CD4-positive, alpha-beta T cell treated with Interleukin-12 subunit alpha and Interleukin-12 subunit beta, for 1 hour (primary cell): ENCODE measurements at places on chromosomes 16 and 17.

DNA sequence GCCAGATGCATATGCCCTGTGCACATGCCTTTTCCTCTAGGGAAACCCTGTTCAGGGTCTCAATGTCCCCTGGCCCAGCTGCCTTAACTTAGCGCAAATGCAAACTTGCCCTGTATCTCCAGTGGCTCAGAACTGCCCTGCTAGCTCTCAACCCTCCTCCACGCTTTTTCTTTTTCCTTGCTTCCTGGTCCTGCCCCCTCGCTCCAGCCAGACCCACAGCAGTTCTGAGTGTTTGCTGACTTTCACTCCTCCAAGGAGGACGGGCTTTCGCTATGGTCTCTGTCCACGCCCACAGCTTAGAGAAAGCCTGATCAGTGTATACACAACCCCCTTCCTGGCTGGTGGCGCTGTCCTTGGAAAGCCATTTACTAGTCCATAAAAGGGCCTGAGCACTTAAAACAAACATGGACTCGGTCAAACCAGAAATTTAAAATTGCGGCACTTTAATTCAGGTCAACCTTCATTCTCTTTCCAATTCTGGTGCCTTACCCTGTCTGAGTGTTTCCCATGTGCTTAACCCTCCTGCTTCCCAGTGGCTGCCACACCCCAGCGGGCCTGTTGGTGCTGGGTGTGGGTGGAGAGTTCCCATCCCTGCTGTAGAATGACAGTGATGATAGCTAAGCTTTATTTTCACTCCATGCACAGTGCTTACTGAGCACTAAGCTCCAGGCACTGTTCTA, 15.6 kb upstream of the TMEM98 start:
- DNase-seq: no peak

DNA sequence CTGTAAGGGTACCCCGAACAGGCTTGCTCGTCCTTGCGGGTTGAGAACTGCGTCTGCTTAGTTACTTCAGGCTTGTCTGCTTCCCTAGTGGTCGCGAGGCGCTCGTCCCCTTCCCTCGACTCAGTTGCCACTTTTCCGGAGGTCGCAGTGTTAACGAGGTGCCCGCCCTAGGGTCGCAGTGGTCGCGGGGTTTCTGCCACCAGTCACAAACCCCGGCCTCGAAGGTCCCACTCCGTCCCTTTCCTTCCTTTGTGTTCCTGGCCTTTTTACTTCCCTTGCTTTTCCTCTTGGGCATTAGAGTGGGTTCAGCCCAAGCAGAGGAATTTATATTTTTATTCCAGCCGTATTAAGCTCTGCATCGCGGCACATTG, 299 bp downstream of the NUP85 start:
- no peak for DNase-seq

- no peak for DNase-seq
Observed at GRCh38 chr17:13634021-13634420, 32.3 kb upstream of the HS3ST3A1 start.

DNA sequence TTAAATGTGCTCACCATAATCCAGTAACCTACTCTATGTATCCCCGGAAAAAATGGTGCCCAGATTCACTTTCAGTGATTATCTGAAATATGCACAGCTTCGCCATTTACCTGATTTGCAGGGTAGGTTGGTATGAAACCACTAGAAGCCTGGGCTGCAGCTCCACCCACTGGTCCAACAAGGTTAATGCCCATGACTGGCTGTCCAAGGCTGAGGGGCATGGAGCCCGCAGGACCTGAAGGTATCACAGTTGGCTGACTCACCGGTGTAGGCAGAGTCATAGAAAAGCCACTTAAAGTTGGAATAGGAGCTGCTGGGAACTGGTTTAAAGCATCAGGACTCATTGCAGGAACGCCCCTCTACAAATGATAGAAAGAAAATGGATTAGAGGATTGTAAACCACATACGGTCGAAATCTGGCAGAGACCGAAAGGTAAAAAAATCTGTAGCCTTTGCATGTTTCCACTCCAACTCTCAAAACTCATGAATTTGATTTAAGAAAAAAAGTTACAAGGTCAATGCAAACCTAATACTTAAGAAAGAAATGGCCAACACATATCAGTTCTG, 38.6 kb downstream of the SYNRG start:
- DNase-seq: peak; percentile 23

GRCh38 chr16:7239547-7239946, 93.1 kb upstream of the RBFOX1 start:
- no peak for DNase-seq

DNA sequence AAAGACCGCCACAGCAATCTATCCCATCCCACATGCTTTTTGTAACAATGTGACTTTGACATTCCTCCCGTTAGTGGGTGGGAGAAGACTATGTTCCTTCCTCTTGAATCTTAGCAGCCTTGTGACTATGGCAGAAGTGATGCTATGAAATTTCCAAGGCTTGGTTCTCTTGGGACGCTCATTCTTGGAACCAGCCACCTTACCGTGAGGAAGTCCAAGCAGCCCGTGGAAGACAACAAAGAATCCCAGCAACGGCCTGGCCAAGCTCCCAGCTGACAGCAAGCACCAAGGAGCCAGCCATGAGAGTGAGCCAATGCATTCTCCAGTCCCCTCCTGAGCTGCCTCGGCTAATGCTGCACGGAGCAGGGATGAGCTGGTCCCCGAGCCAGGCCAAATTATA, 62.3 kb downstream of the VPS53 start:
- DNase-seq: no peak

- no peak for DNase-seq
Observed at GRCh38 chr16:66899945-66900710, 18.6 kb downstream of the CDH16 start.

GRCh38 chr17:73770115-73770848, 126.0 kb upstream of the SDK2 start:
- no peak for DNase-seq

GRCh38 chr16:76818606-76819181, 372.3 kb upstream of the MON1B start:
- no peak for DNase-seq

GRCh38 chr16:49592546-49593423, 219.2 kb downstream of the C16orf78 start:
- DNase-seq: peak; percentile 34

DNA sequence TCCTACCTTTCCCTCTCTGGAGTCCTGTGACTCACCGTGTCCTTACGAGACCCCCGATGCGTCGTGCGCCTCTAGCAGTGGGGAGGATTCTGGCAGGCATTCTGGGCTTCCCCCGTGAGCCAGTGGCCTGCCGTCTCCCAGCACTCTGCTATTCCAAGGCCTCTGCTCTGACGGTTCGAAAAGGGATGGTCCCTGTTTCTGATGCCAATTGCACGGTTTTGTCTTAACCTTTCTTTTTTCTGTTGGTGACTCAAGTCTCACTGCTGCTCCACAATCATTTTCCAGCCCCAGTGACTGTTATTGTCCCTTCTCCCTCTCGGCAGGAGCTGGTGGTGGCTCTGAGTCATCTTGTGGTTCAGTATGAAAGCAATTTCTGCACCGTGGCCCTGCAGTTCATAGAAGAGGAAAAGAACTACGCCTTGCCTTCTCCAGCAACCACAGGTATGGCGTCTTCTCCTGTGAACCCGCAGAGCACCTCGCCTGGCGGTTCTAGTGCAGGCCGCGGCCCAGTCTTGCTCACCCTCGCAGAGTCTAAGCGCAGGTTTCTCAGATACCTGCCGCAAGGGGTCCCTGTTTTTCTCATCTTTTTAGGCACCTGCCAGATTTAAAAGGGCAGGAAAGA, 100.1 kb upstream of the CHMP6 start:
- peak; percentile 70 for DNase-seq

DNA sequence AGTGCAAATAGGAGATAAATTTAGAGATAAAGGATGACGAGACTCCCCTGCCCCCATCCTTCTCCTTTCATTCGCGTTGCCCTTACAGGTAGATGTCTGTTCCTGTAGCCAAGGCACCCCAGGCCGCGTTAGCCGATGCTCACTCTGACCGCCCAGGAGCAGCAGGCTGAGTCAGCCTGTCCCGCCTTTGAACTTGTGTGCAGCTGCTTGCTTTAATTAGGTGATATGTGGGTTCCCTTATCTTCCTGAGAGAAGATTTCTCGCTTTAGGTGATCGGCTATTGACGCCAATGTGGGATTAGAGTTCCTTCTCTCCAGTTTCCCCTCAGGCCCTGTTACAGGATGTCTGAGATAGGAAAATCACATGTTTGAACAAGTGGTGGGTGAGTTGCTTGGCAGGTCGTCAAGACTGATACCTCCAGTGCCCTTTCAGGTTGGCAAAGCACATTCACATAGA, 119.5 kb downstream of the MSI2 start:
- no peak for DNase-seq

- DNase-seq: no peak
Observed at GRCh38 chr17:14755002-14755401, 454.1 kb downstream of the HS3ST3B1 start.

- DNase-seq: no peak
Observed at GRCh38 chr17:82349287-82349701, 9.8 kb upstream of the TEX19 start.

DNA sequence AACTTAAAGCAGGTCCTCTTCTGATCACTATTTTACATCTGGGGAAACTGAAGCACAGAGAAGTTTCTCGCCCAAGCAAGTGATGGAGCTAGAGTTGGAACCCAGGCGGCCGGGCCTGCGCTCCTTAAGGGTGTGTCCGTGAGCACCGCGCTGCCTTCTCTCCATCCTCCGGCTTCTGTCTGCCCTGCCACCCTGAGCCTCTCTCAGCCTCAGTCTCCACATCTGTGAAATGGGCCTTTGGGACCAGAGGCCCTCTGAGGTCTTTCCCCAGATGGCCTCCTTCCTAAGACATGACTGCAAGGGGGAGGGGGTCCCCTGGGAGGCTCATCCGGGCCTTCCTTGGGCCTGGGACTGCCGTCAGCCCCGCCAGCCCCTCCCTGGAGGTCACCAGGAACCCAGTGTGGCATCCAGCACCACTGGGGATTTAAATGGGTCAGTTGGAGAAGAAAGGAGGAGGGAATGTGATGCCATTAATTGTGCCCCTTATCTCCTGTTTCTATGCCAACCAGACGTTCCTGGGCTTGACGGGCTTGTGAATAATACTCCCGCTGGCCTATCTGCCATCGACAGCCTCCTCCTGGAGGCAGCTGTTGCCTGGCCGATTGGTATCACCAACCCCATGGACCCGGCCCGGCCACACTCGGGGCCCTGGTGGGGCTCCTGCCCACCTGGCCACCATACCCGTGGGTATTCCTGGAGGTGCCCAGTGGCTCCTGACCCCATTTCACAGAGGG, 5.1 kb downstream of the ZFPM1 start:
- DNase-seq: no peak

- DNase-seq: no peak
Observed at GRCh38 chr16:78816499-78817195, 717.2 kb downstream of the WWOX start.

DNA sequence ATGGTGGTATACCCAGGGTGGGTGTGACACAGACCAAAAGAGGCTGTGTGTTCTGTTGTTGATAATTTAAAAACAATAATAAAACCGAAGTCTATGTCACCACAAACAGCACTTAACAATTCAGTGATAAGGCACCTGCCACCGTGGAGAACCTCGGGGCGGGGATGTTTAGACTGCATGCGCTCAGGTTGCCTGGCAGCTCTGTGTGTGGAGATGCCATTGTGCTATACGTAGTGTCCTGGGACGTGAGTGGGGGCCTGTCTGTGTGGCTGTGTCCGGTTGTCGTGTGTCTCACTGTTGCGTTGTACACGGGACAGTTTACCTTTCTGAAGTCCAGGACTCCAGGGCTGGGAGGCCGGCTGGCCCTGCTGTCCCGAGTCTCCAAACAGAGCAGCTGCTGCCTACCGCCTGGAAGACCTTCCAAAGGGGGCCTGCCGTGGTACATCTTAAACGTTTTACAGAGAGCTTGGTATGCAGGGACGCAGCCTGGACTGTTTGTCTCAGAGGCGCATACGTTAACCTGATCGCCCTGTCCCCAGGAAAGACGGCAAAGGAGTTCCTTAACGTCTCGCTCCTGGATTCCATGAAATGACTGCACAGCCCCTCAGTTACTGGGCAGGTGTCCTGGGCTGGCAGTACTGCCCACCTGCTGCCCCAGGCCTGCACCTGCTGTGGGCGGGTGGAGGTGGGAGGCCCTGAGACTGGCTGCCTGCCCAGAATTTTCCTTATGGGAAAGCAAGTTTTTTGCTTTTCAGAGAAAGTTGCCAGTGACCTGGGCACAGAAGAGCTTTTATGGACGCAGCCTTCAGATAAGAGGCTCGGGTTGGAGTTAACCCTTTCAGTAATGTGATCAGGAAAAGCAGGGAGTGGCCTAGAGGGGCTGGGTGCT, 19.0 kb downstream of the SPIRE2 start:
- DNase-seq: no peak

DNA sequence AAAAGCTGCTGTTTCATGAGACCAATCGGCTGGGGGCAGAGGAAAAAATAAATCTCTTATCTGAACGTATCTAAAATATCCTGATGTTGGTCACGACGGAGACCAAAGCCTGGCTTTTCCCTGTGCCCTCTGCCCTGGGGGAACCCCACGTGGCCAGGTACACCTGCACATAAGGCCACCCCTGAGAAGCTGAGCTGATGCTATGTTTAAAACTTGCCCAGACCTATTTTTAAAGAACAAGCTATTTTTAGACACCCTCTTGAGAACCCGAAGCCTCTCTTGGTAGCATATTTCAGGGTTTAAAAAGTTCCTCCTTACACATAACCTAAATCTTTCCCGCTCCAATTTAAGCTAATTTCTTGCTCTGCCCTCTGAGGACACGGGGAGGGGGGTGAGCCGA, 210.4 kb downstream of the GSG1L start:
- no peak for DNase-seq

GRCh38 chr17:32777436-32777835, 99.5 kb downstream of the MYO1D start:
- DNase-seq: no peak

DNA sequence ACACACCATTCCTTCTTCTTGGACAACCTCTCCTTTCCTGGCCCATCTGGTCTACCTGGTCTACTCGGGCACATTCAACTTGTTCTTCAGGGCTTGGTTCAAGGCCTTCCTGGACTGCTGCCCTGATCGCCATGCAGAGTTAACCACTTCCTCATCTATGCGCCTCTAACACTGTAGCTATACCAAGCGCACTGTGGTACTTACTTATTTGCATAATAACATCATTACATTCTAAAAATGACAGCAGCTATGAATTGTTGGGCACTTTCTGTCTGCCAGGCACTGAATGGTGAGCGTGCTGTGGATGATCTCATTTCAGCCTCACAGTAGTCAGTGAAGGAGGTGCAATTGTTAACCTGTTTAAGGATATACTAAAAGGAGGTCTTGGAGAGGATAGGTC, 66.9 kb upstream of the SDK2 start:
- no peak for DNase-seq

GRCh38 chr16:66064801-66065530, 301.5 kb upstream of the CDH5 start:
- no peak for DNase-seq

GRCh38 chr17:58534901-58535421, 20.5 kb upstream of the MTMR4 start:
- DNase-seq: no peak

- DNase-seq: no peak
Observed at GRCh38 chr17:80452173-80452915, 24.1 kb downstream of the NPTX1 start.
